Lower lobe of right lung (tissue), 2 donors: ENCODE measurements at places on chromosomes 4 and X. TPM values are rescaled to one million over a fixed set of nuclear protein-coding genes. Genes with fewer than 3 reads are reported as not detected.

The DMP1 gene
- total RNA-seq = not detected

The CYLC1 gene
- total RNA-seq = not detected

The SASH3 gene
- 74.9 TPM for total RNA-seq

The WDFY3 gene
- total RNA-seq = 125 TPM

The PHEX gene
- total RNA-seq = 2.7 TPM

The BGN gene
- total RNA-seq = 157 TPM

The SGMS2 gene
- total RNA-seq = 89.0 TPM

The F8A3 gene
- total RNA-seq = not detected

The GPC3 gene
- total RNA-seq = 50.2 TPM

The RASGEF1B gene
- 63.0 TPM for total RNA-seq

The PABPC4L gene
- 0.56 TPM for total RNA-seq

The MAGEB2 gene
- not detected for total RNA-seq

The USP17L27 gene
- not detected for total RNA-seq

The DSPP gene
- not detected for total RNA-seq

The PCDH19 gene
- 0.27 TPM for total RNA-seq

The GLRA2 gene
- not detected for total RNA-seq

The LRCH2 gene
- 4.3 TPM for total RNA-seq

The GYG2 gene
- total RNA-seq = 1.3 TPM

The RP2 gene
- 16.8 TPM for total RNA-seq

The MEPE gene
- not detected for total RNA-seq

The HTN1 gene
- total RNA-seq = not detected

The VCX2 gene
- total RNA-seq = not detected

The GAGE2A gene
- total RNA-seq = not detected

The APELA gene
- not detected for total RNA-seq

The MCTS1 gene
- 30.0 TPM for total RNA-seq

The SFRP2 gene
- 39.5 TPM for total RNA-seq

The FGF2 gene
- total RNA-seq = 8.1 TPM

The HOPX gene
- 341 TPM for total RNA-seq

The GYPB gene
- total RNA-seq = not detected

The DKK2 gene
- 11.9 TPM for total RNA-seq

The MAGEC1 gene
- not detected for total RNA-seq

The SSX5 gene
- total RNA-seq = not detected

The ITGB1BP2 gene
- total RNA-seq = 1.4 TPM

The FAM47A gene
- not detected for total RNA-seq

The PPP1R3F gene
- 5.5 TPM for total RNA-seq

The MSMO1 gene
- total RNA-seq = 138 TPM

The PWWP3B gene
- total RNA-seq = 0.44 TPM

The DMRTC1 gene
- not detected for total RNA-seq

The ADH6 gene
- 0.50 TPM for total RNA-seq

The MAGEA12 gene
- total RNA-seq = not detected

The CHIC1 gene
- total RNA-seq = 6.5 TPM
